ENCODE measurements at places on chromosomes 1 and 21.
A peak's percentile ranks its signal among the peaks of the same experiment; 100 is the strongest.

DNA sequence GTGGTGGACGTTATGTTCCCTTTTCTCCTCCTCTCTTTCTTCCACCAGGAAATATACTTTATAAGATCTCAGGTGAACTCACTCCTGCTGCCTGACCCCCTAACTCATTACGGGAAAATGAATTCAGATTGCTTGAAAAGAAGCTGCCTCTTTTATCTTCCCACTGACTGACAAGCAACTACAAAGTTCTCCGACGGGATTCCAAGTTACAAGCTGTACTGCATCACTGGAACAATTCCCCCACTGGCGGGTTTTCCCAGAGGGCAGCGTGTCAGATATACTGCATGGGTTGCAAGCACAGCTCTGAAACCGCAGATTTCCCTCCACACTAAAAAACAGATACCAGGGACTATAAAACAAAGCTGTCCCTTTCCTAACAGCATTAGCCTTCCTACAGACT, 390.6 kb downstream of the KCTD3 start:
- DNase-seq = no peak

GRCh38 chr21:36626791-36627190, 72.1 kb upstream of the SIM2 start:
- DNase-seq = no peak

- DNase-seq = no peak
These were observed 121.9 kb downstream of the KCNK1 start for GRCh38 chr1:233735847-233736246.

DNA sequence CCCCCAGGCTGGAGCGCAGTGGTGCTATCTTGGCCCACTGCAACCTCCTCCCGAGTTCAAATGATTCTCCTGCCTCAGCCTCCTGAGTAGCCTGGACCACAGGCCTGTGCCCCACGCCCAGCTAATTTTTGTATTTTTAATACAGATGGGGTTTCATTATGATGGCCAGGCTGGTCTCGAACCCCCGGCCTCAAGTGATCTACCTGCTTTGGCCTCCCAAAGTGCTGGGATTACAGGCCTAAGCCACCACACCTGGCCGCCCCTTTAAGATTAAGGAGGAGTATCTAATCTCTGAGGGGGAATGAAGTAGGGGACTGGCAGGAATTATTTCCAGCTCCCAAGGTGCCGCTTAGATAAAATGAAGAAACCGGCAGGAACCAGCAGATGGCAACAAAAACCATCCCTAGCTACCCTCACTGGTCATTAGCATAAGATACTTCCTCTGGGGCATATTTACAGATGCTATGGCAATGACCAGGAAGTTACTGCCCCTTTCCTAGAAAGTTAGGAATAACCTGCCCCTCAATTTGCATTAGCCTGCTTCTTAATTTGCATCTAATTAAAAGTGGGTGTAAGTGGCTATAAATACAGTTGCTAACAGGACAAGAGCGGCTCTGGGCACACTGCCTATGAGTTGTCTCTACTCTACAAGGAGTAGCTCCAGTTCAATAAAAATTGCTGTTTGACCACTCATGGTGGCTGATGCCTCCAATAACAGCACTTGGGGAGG, 7.1 kb upstream of the NSUN4 start:
- peak; percentile 34 for DNase-seq

GRCh38 chr1:21916447-21917238, 20.5 kb downstream of the HSPG2 start:
- DNase-seq = no peak

- peak; percentile 64 for DNase-seq
These were observed 1.2 kb downstream of the MAPKAPK2 start for GRCh38 chr1:206685769-206686477.

DNA sequence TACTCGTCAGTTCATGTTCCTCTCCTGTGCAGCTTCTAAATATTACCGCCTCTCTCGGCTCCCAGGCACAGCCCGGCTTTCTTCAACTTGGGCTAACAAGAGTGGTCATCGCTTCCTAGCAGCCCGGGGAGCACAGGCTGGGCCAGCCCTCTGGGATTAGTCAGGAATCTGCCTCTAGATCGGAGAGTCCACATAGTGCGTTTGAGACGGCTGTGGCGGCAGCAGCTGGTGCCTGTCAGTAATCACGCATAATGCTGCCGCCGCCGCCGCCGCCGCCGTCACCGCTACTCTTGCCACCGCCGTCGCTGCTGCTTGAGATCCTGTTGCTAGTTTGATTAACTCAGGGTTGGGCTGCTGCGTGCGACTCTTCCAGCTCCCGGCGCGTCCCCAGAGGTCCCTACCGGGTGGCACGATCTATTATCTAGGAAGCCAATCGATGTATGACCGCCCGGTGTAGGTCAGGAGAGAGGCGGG, at the start of gene RXRG:
TSS of gene RXRG (minus strand) at position 230 of the 474 bp plus-strand sequence. CDS start 233 bp downstream, outside the sequence.
- no peak for DNase-seq

GRCh38 chr1:155466996-155467395, 95.6 kb downstream of the ASH1L start:
- DNase-seq = peak; percentile 81

DNA sequence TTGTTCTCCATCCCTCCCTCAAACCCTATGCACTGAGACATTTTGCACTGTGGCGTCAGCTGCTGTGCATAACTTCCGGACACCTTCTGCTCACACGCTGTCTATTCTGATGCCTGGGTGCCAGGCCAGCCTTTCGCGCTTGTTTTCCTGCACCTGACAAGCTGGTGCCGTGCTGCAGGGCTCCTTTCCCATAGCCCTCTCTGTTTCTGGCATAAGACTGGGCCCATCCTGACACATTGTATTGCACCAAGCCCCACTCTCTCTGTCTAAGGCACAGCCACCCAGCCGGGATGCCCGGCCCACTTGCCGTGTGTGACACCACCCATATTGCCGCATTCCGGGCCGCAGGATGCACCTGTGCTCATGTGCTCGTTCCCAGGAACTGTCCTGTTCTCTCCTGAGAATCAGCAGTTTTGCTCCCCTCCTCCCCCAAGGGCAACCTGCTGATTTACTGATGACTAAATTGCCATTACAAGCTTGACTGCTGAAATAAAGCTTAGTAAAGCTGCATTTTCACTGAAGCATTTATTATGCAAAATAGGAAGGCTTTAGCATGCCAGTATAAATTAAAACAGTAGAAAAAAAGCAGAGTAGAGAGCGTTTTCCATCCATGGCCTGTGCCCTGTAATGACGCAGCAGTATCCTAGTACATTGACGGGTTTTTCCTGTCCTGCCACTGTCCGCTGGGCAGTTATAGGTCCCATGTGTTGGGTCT, 88.0 kb downstream of the CD247 start:
- DNase-seq = no peak

GRCh38 chr1:10635085-10635896, 160.5 kb downstream of the PEX14 start:
- no peak for DNase-seq
